ENCODE measurements at places on chromosomes 12 and 14.

- DNase-seq = no peak
Measured at GRCh38 chr14:72615451-72616121, 278.3 kb downstream of the DPF3 start.

- no peak for DNase-seq
Measured at GRCh38 chr12:51323317-51323960, 535 bp downstream of the BIN2 start.

- DNase-seq = no peak
Measured at GRCh38 chr12:120455302-120455701, 9.1 kb downstream of the GATC start.

DNA sequence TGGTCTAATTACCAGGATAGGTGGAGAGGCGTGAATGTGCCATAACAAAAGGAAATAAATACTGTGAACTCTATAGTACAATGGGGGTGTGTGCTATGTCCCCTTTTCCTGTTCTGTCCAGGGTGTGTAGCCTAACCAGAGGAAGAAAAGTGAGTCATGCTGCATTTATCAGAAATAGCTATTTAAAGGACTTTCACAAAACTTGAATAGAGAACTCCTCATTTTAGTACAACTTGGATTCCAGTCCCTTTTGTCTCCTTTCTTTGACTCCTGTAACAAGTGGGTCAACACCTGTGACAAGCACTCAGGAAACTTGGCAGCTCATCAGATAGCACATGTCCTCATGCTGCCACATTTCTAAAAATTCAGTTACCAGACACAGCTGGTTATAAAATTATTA lies 123.4 kb downstream of the CCDC91 start:
- peak; percentile 20 for DNase-seq

DNA sequence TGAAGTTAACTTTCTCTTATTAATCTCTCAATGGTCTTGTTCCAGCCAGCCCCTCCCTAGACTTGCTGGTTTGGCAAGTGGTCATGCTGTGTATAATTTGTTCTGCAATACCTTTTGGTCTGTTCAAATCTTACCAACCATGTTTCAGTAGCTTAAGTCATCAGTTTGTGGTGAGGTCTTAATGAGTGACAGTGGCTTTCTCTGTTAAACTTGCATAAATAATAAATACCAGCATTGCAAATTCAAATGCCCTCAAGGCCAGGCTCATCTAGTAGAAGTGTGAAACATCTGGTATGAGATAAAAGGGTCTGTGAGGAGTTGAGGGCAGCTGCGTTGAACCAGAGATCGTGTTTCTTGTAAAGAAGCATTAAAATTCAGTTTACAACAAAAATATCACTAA lies 319.5 kb downstream of the TMEM117 start:
- DNase-seq = no peak

DNA sequence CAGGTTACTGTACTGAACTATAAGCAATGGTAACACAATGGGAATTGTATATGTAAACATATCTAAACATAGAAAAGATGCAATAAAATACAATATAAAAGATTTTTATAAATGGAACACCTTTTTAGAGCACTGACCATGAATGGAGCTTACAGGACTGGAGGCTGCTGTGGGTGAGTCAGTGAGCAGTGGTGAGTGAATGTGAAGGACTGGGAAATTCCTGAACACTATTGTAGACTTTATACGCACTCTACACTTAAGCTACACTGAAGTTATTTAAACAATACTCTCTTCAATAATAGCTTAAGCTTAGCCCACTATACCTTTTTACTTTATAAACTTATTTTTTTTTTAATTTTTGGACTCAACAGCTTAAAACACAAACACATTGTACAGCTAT lies 313.5 kb downstream of the KCNC2 start:
- DNase-seq = no peak

DNA sequence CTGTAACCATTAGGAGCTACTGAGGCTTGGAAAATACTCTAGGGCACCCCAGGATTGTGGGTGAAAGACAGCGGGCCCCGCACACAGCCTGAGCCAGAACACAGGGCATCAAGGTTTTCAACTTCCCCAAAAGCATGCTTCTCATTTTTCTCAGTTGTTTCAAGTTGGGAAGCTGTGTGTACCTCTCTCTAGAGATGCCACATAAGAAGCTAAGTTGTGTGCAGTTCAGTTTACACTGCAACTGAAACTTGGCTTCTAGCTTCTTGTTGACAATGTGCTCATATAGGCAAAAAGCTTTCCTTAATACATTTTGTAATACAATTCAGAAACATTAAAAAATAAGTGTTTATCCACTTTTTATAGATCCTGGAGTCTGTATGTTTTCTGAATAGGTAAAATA lies 88.1 kb upstream of the PTPRR start:
- no peak for DNase-seq

DNA sequence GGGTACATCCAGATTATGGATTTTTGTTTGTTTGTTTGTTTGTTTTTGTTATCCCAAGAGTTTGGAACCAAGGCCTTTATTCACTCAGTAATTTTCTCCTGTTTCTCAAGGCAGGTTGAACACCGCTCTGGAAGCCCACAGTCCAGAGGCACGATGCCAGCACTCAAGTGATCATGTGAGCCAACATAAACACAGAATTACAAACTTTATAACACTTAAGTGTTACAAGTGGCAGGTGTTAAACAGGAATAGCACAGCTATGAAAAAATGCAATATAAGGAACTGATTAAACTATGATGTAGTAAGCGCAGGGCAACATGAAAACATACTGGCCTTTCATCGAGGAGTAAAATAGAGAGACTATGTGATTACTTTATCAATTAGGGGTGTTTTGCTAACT lies 1885.8 kb upstream of the SEL1L start:
- DNase-seq = peak; percentile 36

GRCh38 chr14:20409226-20409625 lies 4.1 kb downstream of the TEP1 start:
- DNase-seq = no peak

- no peak for DNase-seq
Measured at GRCh38 chr12:110578694-110579534, 4.2 kb downstream of the PPTC7 start.

- DNase-seq = no peak
Measured at GRCh38 chr14:75138492-75138891, 11.6 kb upstream of the NEK9 start.

DNA sequence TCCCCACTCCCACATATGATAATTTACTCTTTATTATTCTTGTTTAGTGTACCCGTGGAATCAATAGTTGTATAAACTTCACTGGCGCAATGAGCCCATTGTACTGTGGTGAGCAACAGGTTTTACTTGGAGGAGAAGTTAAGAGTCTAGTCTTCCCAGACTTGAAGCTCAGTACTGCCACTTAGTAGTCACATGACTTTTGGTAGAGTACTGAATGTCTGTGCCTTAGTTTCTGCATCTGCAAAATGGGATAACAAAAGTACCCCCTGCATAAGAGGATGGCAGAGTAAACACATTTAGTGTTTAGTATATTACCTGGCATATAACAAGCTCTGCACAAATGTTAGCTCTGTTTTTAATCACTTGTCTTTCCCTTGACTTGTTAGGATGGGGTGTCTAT lies 375.5 kb downstream of the VRK1 start:
- DNase-seq = no peak

GRCh38 chr12:115802767-115803166 lies 474.7 kb downstream of the MED13L start:
- DNase-seq = no peak

DNA sequence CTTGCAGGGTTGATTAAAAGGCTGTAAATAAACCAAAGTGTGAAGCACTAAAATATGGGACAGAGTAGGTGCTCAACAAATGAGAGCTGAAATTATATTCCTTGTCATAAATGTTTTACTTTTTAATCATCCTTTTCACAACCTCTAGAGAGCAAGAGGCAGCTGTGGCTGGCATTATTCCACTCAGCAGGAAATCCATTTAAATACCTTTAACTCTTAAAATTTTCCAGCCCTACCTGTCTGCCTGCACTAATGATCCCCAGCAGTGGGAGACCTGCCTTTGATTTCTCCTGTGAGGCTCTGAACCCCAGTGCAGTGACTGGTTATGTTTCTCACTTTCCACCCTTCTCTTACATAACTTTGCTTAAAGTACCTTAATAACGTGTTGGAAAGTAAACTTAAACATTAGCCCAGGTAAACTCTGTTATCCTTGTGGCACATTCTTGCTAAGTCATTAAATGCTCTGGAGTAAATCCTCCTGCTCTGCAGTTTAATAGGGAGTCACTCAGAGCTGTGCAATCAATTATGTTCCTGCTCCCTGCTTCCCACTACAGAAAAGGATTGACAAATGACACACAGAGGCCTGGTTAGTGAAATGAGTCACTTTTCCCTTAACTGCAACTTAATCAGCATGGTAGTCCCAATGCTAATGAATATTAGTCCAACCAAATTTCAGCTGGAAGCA lies 755.7 kb upstream of the USP15 start:
- no peak for DNase-seq

DNA sequence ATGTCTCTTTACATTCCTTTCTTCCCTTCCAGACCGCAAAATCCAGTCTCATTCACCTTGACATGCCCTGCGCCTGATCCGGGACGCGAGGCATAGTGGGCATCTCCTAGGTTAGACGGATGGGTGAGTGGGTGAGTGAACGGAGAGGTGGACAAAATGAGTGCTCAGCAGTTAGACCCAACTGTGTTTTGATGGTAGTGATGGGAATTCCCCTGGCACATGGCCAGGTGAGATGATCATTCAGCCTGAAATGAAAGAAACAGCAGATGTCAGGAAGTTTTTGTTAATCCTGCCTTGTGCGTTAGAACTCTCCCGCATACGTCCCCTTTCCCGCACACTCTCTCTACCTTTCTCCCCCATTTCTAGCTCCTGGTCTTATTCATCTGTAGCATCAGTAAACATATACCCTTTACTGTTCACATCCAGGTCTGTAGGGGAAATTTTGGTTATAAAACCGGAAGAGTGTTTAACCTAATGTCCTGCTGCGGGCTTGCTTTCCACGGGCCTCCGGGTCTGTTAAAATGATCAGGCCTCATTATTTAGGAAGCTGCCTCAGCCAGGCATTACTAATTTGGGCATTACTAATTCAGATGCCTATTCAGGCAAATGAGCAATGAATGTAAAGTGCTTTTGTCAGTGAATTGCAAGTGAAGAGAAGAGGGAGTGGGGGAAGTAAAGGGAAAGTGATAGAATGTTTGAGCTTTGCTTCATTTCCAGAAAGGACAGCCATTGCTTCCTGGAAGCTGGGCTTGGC lies 172.8 kb downstream of the ETV6 start:
- no peak for DNase-seq

DNA sequence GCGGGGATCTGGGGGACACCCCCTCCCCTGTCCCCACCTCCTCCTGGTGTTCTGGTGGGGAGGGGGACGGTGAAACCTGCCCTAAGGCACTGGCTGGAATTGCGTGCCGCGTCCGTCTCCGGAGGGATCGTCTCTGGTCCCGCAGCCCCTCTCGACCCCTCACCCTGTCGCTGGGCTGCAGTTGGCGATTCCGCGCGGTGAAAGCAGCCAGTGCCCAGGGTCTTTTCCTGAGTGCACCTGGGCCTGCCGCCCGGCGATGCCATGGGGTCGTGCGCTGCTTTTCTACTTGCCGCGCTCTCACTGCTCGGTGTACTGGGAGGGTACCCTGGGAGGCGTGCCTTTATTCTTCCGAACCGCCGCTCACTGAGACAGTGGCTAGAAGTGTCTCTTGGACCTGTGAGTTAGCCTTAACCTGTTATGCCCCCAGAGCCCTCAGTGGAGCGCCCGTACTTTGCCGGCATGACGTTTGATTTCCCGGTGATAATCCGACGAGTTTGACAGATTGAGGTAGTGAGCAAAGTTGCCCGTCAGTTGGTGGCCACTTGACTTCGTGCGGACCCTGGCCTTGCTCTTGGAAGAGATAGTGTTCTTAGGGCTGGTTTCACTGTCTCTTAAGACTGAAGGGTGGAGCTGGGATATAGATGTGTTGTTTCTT lies 788 bp downstream of the SFSWAP start:
- no peak for DNase-seq

GRCh38 chr12:2137711-2138110 lies 84.9 kb downstream of the CACNA1C start:
- no peak for DNase-seq

DNA sequence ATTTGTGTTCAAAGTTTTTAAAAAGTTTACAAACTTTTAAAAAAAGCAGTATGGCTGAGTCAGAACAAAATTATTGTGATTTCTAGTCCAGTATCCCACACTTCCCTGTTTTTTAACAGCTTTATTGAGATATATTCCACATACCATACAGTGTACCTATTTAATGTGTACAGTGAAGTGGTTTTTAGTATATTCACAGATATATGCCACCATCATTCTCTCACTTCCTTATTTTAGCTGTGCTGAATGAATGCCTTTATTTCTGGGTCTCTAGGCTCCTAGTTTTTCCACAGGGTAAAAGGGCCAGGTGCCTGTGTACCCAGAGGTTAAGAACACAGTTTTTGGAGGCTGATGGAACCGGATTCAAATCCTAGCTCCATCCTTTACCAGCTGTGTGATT lies 58.9 kb upstream of the SRSF5 start:
- no peak for DNase-seq

DNA sequence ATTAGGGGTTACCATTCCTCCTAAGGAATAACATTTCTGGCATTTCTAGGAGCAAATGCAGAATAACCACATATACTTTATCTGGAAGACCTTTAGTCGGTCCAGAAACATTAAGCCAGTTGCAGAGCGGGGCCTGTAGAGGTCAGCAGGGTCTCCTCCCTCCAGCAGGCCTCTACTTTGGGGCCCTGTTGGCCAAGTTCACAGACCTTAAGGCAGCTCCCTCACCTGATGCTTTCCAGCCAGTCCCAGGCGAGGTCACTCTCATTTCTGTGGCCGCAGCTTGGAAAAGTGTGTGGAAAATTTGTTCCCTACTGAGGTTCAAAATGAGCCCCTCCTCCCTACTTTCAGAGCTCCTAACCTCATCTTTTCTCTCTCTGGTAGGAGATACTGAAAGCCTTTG lies 74.1 kb downstream of the ESR2 start:
- no peak for DNase-seq

DNA sequence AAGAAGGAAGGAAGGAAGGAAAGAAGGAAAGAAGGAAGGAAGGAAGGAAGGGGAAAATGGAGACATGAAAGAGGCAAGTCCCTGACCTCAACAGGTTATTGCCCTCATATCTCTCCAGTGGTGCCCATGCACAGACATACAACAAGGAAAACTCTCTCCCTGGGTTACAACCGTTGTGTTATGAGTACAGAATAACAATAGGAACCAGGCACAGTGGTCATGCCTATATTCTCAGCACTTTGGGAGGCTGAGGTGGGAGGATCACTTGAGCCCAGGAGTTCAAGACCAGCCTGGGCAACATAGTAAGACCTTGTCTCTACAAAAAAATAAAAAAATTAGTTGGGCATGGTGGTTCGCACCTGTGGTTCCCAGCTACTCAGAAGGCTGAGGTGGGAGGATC lies 139.4 kb upstream of the HMGA2 start:
- no peak for DNase-seq

GRCh38 chr14:24674204-24674970 lies 40.4 kb upstream of the GZMB start:
- DNase-seq = no peak

DNA sequence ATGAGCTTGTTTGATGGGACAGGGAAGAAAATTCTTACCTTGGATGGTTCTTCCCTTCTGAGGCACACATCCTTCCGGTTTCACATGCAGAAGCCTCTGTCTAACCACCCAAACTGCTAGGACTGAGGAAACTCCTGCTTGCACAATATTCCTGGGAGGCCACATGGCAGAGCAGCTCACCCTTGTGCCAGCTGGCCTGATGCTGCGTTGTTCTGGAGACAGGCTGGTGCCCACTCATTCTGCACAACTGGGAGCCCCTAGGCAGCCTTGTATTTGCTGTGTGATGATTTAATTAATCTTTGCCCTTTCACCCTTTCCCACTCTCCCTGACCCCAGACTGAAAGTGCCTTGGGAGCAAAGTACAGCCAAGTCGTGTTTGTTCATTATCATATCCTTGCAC lies 130.8 kb downstream of the RTN1 start:
- DNase-seq = no peak
